ENCODE measurements at places on chromosomes 7 and 10.

- DNase-seq = peak; percentile 84
These were observed 81.6 kb upstream of the PFKP start for GRCh38 chr10:2985729-2986232.

GRCh38 chr10:31657434-31657872 lies 271.2 kb downstream of the ARHGAP12 start:
- DNase-seq = no peak

DNA sequence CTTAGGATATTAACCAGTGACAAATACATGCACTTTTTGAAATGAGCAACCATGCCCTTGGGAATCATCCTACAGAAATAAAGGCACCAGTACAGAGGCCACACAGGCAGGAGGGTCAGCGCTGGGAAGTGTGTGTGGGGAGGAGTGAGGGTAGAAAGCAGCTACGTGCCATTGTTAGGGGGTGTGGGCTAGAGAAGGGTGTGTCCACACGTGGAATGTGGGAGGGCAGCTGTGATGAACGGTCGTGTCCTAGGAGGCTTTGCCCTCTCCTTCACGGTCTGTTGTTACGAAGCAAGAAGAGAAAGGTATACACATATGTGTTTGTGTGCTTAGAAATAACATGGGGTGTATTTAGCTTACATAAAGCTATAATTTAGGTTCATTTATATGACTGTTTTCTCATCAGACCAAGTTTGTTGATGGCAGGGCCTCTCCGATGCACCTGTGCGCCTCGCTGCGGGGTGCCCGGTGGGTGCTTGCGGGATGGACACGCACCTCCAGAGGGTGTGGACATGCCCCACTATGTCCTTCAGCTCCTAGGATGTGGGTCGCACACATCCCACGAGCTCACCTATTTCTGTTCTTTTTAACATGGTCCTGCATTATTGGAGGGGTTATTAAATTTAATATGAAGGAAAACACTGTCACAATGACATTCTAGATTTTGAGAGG lies 16.9 kb upstream of the GET4 start:
- DNase-seq = no peak

- DNase-seq = peak; percentile 84
These were observed at the start of gene SLC4A2 for GRCh38 chr7:151059367-151060112. Gene SLC4A2 (plus strand): TSS chr7:151059589. CDS start chr7:151061988, 2,399 bp downstream.

- no peak for DNase-seq
These were observed 108.0 kb downstream of the MBL2 start for GRCh38 chr10:52664629-52665028.

- DNase-seq = no peak
These were observed 169.7 kb downstream of the CACNA2D1 start for GRCh38 chr7:82273886-82274285.

GRCh38 chr10:70492786-70493659 lies 14.5 kb downstream of the PALD1 start:
- DNase-seq = no peak

DNA sequence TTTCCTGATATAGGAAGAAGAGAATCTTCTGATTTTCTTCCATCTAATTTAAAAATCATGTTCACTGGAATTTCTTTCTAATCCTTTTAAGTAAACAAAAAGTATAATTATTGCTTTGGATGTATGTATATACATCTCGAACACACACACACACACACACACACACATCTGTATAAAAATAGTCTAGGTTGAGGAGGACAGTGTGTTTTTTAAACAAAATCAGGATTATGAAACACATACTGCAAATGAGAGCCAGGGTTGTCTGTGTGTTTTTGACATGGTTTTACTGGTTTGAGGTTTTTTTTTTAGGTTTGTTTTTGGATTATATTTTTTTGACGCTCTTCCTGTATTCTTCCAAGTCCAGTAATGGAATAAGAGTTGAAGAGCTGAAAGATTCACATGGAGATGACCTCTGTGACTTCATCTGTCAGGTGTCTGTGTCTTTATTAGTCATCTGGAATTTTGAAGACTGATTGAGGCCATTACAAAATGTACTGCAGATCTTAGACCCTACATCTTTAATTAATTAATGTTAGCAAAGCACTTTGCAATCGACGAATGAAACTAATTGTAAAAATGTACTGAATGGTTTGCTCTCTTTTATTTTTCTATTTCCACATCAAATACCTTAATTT lies 237.1 kb downstream of the SUGCT start:
- DNase-seq = no peak

DNA sequence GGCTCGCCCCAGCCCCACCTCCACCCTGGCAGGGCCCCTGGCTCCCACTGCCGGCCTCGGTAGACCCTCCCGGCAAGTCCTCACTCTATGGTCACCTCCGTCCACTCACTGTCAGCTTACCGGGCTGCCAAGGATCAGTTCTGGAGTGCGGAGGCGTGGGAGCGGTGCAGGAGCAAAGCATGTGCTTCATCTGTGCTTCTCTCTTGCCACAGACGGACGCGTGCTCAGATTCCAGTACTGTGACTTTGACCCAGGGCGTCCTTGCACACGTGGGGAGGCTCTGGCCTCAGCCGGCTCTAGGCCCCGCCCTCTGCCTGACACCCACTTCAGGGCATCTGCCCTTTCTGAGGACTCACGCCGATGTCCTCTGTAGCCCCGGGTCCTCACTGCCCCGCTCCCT lies 547.5 kb upstream of the FOXK1 start:
- no peak for DNase-seq

DNA sequence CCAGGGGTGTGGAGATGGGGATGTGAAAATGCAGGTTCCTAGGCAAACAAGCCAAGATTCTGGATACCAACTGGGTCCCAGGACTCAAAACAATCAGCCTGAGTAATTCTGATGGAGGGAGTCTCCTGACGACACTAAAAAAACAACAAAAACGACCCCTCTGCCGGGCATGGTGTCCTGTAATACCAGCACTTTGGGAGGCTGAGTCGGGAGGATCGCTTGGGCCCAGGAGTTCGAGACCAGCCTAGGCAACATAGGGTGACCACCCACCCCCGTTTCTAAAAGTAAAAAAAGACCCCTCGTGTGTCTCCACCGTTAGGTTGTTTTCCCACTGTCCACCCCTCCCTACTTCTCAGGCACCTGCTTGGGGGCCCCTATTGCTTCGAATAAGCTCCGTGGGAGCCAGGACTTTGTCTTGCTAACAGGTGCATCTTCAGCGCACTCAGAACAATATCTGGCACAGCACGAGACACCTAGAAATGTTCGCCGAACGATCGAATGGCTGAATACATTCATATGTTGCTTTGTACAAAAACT lies 743 bp upstream of the NRF1 start:
- DNase-seq = peak; percentile 21

DNA sequence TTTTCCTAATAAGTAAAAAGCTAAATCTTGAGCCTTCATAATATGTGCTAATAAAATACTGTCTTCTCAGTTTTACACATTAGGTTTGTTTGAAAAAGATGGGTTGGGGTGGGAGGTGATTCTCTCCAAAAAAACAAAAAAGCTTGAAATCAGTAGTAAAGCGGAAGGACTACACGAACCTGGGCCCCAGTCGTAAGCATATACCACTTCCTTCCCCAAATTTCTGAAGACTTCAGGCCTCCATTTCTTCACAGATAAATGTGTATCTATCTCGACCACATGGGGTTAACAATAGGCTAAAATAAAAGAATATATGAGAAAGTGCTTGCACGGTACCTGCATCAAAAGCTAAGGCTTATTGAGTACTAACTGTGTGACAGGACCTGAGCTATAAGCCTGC lies 51.6 kb upstream of the PAX2 start:
- DNase-seq = no peak

GRCh38 chr7:155229548-155230168 lies 68.0 kb upstream of the INSIG1 start:
- no peak for DNase-seq

DNA sequence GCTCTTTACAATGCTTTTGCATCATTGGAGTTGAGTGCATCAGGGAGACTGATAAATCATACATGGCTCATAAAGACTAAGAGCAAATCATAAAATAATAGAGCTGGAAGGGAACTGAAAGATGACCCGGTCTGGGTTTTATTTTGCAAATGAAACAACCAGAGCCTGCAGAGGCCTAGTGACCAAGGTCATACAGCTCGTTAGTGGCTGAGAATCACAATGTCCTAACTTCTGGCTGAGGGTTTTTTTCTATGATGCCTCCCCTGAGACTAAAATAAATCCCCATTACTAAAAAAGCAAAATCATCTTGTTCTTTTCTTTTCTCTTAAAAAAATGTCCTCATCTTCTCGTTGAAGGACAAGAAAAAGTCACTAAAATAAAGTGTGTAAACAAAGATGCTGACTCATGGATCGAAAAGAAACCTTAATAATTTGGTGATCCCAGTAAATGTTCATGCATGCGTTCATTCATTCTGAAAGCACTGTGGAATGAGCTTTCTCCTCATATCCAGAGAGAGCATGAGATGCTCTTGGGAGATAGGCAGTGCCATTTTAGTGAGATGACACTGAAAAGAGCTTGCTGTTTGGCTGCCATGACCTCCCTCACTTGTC lies 107.8 kb upstream of the PHYHIPL start:
- DNase-seq = no peak

DNA sequence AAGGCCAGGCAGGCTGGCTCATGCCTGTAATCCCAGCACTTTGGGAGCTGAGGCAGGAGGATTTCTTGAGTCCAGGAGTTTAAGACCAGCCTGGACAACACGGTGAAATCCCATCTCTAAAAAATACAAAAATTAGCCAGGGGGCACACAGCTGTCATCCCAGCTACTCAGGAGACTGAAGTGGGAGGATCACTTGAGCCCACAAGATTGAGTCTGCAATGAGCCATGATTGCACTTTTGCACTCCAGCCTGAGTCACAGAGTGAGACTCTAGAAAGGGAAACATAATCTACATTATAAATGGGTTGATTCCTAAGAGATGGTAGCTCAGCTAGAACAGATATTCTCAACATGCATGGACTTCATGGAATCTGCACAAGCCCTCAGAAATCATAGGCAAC lies 6.3 kb upstream of the LIPF start:
- no peak for DNase-seq

Measured in mesendoderm (in vitro differentiated cells).